Transverse colon (tissue), 4 donors: ENCODE measurements at places on chromosomes 16 and 17. TPM values are rescaled to one million over a fixed set of nuclear protein-coding genes. Genes with fewer than 3 reads are reported as not detected.

GRCh38 chr16:75632857-75633256 is 9.8 kb upstream of the ADAT1 start:
- no peak for DNase-seq

GRCh38 chr17:78708510-78708973 is 73.5 kb downstream of the CYTH1 start:
- peak; percentile 70 for DNase-seq

DNA sequence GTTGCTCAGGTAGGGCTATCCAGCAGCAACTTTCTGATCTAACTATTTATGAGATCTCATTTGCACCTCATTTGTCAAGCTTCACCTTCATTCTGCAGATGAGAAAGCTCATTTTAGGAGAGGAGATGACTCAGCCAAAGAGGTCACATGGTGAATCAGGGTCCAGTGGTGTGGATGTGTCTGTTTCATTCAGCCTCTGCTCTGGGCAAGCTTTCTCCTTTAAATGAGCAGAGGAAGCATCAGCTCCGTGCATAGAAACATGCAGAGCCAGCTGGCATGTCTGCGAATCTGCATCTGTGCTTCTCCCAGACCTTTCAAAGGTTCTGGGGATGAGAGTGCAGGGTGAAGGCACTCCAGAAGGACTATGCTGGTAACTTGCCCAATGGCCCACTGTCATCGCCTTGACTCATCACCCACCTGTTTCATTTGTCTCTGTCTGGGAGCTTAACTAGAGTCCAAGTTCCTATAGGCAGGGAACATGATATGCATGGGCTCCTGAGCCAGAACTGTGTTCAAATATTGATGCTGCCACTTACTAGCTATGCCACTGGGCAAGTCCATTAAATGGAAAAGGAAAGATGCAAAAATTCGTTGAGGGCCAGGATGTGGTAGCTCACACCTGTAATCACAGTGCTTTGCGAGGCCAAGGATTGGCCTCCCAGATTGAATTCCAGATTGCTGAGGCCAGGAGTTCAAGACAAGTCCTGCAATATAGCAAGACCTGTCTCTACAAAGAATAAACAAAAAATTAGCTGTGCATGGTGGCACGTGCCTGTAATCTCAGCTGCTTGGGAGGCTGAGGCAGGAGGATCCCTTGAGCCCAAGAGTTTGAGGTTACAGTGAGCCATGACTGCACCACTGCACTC is 67.1 kb upstream of the NLK start:
- DNase-seq, result no peak

DNA sequence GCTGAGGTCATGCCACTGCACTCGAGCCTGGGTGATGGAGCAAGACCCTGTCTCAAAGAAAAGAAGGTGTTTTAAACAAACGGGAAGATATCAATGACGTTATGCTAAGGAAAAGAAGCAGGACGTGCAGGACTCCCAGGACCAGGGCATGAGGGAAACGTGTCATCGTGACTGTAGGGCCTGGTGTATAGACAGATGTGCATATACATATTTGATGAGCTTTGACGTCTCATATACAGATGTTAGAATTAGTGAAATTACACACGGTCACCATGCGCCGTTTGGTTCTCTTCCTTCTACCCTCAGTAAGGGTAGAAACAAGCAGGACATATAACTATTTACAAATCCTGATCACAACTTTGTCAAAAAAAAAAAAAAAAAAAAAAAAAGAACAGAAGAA is 17.6 kb upstream of the PVALEF start:
- DNase-seq, result no peak

DNA sequence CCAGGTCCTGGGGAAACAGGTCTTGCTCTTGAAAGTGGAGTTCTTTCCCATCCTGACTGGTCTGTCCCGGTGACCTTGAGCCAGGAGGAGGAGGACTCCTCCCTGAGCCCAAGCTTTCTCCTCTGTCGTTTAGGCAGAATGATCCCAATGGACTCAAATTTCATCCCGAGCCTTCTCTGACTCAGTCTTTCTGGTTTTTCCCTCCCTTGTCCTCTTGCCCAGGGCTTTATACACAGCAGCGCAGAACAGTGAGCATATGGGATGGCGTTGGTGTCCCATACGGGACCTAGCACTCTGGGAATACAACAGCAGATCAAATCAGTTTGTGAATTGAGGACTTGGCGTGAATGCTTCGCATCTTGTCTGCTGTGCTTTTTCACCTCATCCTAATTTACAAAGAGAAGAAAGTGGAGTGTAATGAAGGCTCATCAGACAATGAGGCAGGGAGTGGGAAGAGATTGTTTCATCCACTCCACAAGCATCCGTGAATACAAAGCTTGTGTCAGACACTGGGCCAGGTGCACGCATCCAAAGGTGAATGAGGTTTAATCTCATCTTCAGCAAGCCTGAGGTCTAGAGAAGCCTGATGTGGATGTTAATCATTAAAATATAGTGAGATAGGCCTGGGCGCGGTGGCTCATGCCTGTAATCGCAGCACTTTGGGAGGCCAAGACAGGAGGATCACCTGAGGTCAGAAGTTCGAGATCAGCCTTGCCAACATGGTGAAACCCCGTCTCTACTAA is 1.1 kb upstream of the XYLT1 start:
- DNase-seq, result no peak

DNA sequence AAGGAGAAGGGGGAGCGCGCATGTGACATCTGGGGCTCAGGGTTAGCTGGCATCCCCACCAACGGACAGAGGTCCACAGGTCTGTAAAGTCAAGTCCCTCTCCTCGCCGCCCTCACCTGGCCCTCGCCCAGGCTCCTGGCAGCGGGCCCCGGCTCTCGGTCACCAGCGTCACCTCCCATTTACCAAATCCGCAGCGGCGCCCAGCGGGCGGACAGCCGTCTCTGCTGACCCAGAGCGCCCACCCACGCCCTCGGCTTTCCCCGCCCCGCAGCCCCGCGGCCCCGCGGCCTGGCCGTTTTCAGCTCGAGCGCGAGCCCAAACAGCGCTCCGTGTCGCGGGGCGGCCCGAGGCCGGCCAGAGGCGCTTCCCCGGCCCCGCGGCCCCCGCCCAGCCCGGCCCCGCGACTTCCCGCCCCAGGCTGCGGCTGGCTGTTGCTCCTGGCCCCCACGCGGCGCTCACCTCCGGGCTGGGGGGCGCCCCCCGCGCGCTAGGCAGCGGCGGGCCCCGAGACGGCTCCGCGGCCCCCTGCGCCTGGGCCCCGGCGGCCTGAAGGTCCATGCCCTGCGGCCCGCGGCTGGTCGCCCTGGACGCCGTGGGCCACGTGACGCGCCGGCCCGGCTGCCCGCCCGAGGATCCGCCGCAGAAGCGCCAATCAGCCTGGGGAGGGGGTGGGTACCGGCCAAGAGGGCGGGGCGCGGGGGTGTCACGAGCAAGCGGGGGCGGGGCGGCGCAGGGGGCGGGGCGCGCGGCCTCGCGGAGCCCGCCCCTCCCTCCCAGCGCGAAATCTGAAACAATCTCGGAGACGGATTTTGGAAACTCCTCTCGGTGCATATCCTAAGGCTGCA is at the start of gene COPRS:
COPRS (minus strand) TSS at position 603 of the 845 bp plus-strand sequence; CDS start at position 558, 45 bp downstream.
- peak; percentile 91 for DNase-seq

GRCh38 chr17:80870401-80870800 is 121.2 kb upstream of the CHMP6 start:
- no peak for DNase-seq

The TMC5 gene
- 94.6 TPM for total RNA-seq

DNA sequence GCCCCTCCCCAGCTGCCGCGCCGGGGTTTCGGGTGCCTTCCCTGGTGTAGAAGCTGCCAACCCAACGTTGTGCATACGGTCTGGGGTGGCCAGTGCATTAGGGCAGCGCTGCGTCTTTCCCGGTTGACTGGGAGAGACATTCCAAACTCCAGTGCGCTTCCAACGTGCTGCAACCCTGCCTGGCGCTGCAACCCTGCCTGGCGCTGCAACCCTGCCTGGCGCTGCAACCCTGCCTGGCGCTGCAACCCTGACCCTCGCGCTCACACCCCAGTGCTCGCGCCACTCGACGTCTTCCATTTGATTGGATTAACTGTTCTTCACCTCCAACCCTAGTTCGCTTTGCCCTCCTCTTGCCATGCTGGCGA is 488 bp upstream of the HAP1 start:
- DNase-seq, result no peak

DNA sequence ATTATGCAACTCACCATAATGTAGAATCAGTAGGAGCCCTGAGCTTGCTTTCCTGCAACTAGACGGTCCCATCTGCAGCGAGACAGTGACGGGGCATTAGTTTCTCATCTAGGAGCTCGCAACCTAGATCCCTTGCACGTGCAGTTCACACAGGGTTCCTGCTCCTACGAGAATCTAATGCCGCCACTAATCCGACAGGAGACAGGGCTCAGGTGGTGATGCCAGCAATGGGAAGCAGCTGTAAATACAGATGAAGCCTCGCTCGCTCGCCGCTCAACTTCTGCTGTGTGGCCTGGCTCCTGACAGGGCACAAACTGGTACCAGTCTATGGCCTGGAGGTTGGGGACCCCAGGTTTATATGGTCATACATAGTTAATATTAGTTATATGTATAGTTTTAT is 394.5 kb downstream of the NPIPA8 start:
- no peak for DNase-seq

- DNase-seq, result no peak
Observed at GRCh38 chr17:28948342-28948741, 3.0 kb downstream of the PHF12 start.

The CHST5 gene
- 41.4 TPM for total RNA-seq
